ENCODE measurements at places on chromosomes 4 and X.

- DNase-seq, result peak; percentile 21
Observed at GRCh38 chrX:43949669-43950068, 23.5 kb downstream of the NDP start.

DNA sequence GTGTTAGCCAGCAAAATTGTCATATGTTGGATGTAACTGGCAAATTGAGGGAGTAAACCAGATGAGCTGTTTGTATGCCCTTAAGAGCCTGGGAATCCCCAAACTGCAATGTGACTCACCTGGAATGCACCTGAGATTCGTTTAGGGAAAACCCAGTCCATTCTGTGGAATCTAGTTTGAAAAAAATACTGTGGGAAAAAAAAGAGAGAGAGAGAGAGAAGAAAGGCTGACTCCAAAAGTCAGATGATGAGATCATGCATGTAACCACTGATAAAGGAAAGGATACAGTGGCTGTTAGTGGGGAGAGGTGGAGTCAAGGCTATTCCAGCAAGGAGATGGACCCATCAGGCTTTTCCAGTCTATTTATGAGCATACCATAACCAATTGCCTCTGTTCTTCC lies 48.5 kb downstream of the SLC9A7 start:
- DNase-seq, result no peak

GRCh38 chrX:64097891-64098290 lies 107.6 kb downstream of the AMER1 start:
- DNase-seq, result no peak

GRCh38 chr4:41652971-41653370 lies 95.6 kb downstream of the PHOX2B start:
- no peak for DNase-seq

- DNase-seq, result no peak
Observed at GRCh38 chr4:153076861-153077260, 127.4 kb upstream of the TRIM2 start.

DNA sequence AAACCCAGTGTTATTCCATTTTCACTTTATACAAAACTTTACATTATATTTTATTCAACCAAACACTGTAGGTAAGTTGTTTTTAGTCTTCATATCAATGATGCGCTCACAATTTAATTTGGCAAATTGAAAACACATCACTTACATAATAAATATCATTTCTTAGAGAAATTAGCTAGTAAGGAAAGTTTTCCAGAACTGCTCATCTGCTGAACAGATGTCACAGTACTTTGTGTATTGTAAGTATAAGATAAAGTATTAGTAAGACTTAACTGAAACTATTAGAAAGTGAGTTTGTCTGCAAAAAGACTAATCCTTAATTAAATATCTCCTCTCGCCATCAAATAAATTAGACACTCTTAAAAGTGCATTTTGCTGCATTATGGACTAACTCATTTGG lies 108.7 kb upstream of the PACRGL start:
- DNase-seq, result no peak

Data from CD4-positive, alpha-beta T cell treated with Interleukin-15 for 1 hour (primary cell).